ENCODE measurements at places on chromosomes 16 and 17.
A peak's percentile ranks its signal among the peaks of the same experiment; 100 is the strongest.

GRCh38 chr17:43917348-43918025 is 10.2 kb upstream of the MPP2 start:
- DNase-seq = peak; percentile 24

DNA sequence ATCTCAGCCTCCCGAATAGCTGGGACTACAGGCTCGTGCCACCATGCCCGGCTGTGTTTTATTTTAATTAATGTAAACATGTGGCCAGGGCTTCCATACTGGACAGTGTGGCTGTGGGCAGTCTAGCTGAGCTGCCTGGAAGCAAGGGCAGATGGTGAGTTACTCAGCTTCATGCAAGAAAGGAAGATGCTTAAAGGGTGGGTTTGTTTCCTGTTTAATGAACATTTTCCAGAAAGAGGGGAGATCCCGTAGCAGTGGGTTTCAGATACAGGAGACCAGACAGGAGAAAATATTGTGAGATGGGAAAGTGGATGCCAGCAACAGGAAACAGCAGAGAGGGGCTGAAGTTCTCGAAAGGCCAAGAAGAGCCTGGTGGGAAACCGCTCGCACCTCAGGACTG is 7.3 kb downstream of the MAPK8IP3 start:
- no peak for DNase-seq

- no peak for DNase-seq
These were observed 25.2 kb downstream of the PLD6 start for GRCh38 chr17:17180741-17181525.

DNA sequence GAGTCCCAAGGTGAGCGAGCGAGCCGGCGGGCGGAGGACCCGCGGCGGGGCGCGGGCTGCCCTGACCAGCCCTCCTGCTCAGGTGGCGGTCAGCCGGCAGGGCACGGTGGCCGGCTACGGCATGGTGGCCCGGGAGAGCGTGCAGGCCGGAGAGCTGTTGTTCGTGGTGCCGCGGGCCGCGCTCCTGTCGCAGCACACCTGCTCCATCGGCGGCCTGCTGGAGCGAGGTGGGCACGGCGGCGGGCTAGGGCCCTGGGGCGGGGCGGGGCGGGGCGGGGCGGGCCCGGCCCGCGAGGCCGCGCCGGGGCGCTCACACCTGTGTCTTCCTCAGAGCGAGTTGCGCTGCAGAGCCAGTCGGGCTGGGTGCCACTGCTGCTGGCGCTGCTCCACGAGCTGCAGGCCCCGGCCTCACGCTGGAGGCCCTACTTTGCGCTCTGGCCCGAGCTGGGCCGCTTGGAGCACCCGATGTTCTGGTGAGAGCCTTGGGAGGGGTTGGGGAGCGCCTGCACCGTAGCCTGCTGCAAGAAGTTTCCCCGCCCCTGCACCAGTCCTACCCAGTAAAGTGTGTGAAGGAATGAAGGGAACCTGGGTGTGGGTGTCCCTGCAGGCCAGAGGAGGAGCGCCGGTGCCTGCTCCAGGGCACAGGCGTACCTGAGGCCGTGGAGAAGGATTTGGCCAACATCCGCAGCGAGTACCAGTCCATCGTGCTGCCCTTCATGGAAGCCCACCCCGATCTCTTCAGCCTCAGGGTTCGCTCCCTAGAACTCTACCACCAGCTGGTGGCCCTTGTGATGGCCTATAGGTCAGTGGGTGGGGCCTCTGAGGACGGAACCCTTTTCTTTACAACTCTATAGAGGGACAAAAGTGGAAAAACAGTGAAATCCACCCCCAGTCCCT is 802 bp downstream of the SETD6 start:
- DNase-seq = peak; percentile 27

GRCh38 chr16:46687486-46687885 is 1.5 kb downstream of the VPS35 start:
- DNase-seq = no peak

GRCh38 chr16:73125850-73126524 is 78.1 kb upstream of the ZFHX3 start:
- no peak for DNase-seq

- no peak for DNase-seq
These were observed 1.4 kb downstream of the STAT5A start for GRCh38 chr17:42289611-42290181.

DNA sequence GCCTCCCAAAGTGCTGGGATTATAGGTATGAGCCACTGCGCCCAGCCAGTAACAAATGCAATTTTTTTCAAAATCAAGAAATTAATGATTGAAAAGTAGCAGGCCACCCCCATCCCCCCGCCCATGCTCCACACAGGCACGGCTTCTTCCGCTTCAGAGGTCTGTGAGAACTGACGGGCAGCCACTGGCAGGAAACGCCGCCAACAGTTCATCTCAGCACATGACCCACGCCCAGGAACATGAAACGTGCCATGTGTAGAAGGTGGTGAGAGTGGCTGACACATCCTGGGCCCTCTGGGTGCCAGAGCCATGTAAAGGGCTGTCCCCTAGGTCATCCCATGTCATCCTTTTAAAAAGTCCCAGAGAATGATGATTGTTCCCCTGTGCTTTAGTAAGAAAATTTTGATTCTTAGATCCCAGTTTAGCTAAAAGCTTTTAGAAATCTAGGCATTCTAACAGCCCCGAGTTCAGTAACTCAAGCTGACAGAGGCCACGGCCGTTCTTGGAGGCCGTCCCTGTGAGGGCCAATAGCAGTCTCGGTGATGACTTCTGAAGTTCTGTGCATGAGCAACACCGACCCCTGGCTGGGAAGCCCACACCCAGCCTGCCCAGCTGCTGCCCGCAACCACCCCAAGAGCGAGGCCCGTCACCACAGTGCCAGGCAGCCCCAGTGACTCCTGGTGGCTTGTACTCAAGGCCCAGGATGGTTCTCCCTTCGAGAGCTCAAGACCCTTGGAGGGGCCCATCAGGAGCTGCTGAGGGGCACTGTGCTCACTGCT is 52.1 kb downstream of the KLHDC4 start:
- peak; percentile 35 for DNase-seq

GRCh38 chr16:52770828-52771227 is 223.9 kb upstream of the TOX3 start:
- no peak for DNase-seq

DNA sequence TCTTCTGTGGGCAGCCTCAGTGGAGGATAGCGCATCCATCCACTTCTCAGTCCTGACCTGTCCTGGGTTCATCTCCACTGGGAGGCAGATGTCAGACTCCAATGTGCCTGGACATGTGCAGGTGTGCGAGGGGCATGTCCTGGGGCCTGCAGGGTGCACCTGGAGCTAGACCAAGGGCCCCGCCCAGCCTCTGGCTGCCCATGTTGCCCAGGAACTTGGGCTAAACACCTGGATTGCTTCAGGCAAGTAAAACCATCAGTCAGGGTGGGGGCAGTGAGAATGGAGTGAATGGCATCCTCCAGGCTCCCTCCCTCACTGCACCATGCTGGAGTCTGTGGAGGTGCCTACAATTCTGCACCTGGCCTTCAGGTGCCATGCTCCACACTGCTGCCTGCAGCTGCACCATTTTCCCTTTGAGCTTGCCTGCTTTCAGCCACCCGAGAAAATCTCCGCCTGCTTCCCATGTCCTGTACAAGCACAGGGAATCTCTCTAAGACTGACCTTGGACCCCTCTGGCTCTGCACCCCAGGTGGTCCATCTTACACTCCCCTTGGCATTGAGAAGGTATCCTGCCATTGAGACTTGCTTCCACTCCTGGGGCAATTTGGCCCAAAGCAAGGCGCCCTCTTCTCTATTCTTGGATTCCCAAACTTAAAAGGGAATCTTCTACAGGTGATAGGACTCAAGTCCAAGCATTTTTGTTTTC is 2.1 kb upstream of the MFSD6L start:
- DNase-seq = no peak

DNA sequence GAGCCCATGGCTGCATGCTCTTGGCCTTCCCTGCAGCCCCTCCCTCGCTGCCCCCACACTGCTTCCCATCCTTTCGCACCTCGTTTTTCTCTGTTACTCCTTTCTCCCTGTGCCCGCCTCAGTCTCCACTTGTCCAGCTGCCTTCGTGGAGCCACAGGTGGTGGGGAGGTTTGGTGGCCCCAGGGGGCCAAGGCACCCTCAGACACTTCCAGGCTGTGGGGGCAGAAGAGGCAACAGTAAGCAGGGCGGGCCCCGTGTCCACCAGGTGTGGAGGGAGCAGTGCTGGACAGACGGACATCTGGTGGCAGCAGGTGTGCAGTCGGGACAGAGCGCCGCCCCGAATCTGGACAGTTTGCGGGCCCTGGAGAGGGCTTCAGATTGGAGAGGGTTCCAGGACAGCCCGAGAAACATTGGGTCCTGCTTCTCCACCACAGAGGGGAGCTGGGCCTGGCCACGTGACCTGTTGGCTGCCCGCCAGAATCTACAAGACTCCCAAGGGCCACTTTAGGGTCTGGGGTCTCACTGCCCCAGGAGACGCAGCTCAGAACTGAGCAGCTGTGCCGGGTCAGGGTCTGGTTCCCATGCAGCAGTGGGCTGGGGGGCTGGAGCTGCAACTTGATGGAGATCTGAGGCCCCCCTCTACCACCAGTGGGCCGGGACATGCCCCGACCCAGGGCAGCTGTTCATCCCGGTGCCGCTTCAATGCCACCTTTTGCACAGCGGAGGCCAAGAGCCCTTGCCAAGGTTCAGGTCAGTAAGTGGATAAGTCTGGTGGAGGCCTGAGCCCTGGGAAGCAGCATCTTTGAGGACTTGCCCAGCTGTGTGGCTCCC is 22.8 kb downstream of the BAHCC1 start:
- no peak for DNase-seq

DNA sequence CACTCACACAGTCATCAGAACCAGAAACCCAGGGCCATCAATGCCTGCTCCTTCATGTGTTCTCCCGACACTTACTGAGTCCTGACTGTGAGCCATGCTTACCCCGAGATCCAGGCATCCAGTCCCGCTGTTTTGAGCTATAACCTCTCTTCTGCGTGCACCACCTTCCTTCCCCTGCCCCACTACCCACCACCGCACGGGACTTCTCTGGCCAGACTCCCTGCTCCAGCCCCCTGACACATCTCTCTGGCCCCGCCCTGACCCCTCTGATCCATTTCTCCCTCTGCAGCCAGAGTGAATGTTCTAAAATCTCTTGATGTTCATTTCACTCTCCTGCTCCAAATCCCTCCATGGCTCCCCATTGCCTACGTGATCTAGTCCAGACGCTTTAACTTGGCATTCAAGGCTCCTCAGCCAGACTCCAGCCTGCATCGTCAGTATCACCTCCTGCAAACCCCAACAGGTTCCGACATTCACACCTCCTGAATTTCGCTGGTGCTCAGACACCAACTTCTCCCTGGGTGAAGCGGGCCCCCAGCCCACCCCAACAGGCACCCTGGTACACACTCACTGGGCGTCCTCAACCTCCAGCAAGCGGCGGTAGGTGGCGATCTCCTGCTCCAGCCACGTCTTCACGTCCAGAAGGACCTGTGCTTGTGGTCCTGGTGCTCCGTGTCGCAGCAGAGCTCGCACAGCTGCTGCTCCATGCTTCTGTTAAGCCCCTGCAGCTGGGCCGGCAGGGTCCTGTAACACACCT is 3.1 kb upstream of the KRT17 start:
- no peak for DNase-seq

DNA sequence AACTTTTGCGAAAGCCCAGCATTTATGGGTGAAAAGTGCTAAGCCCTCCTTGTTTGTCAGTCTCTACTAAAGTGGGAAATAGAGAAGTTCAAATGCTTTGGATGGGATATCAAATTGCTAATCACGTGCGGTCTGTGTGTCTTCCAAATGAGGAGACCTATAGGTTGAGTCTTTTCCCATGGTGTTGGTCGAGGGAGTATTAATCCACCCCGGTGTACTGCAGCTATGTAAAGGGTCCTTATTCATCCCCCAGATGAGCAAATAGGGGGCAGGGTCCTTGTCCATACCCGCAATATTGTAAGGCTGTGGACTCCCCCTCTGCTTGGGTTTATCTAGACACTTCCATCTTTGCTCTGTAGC is 14.6 kb downstream of the KIAA0513 start:
- no peak for DNase-seq

- no peak for DNase-seq
These were observed 27.6 kb downstream of the SLC38A10 start for GRCh38 chr17:81267390-81268067.

GRCh38 chr17:42270596-42270995 is 5.6 kb downstream of the STAT5B start:
- DNase-seq = no peak

DNA sequence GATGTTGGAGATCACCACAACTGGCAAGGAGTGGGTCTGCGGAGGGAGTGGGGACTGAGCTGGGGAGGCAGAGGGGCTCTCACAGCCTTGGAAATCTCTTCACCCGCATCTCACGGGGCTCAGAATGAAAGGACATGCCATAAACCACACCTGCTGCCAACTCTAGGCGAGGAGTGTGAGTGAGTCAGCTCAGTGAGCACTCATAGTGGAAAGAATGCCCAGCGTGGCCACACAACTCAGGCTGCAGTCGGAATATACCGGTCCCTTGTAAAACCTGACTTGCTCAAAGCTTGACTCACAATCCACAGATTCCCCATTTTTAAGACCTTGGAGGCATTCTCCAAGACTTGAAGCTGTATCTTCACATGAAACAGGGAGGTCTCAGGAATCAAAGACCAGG is 36.7 kb downstream of the STAT5A start:
- DNase-seq = no peak

- DNase-seq = no peak
These were observed 1.8 kb downstream of the SALL1 start for GRCh38 chr16:51149251-51149661.
